ENCODE measurements at places on chromosomes 7 and 10.
A peak's percentile ranks its signal among the peaks of the same experiment; 100 is the strongest.

DNA sequence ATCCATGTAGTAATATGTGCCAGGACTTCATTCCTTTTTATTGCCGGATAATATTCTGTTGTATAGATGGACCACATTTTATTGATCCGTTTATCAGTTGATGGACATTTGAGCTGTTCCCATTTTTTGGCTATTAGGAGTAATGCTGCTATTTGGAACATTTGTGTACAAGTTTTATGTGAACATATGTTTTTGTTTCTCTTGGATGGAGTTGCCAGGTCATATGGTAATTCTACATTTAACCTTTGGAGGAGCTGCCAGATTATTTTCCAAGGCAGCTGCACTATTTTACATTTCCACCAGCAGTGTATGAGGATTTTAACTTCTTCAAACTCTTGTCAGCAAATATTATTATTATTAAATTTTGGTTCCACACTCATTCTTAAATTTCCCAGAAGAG, 59.2 kb downstream of the C10orf90 start:
- DNase-seq = no peak

- no peak for DNase-seq
Observed at GRCh38 chr10:109275960-109276359, 647.4 kb downstream of the XPNPEP1 start.

DNA sequence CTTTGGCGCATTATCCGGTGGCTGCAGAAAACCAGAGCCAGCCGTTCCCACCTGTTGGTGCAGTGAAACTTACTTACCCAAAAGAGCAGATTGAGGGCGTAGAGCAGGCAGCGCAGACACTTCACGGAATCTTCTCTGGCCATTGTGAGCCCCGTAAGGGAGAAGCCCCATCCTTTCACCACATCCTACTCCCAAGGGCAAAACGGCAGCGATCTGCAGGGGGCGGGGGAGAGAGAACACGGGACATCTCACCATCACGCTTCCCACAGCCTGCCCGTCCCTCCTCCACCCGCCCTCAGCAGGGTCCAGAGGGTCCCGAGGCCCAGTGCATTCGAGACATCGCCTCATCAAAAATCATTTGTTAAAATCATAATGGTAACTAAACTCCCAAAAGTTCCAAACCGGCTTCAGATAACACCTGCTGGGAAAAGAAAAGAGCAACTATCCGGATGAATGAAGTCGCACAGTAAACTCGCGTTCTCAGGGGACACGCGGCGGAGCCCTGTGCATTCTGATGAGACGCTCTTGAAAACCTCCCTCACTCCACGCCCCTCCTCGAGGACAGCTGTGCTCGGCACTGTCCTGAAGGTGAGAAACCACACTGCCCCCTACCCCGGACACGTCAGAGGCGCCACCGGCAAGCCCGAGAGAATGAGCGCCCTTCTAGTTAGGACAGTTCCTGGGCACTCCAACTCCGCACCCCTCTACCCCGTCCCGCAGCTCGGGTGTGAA, 1.2 kb downstream of the TSPAN12 start:
- DNase-seq = no peak

DNA sequence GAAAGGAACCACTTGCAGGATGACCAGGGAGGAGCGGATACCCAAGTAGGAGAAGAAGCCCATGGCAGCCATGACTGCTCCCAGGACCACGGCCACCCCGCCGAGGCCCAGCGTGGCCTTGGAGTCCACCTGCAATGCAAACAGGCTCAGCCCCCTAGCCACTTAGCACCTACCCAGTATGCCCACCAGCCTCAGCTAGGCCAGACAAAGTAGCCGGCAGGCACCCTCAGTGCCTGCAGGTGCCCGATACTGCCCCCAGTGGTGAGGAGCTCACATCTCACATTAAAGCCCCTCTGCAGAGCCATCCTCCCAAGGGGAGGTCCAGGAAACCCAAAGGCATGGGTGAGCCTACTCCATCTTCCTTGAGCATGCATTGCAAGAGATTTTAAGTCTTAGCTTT, 6.6 kb downstream of the NPC1L1 start:
- DNase-seq = no peak

DNA sequence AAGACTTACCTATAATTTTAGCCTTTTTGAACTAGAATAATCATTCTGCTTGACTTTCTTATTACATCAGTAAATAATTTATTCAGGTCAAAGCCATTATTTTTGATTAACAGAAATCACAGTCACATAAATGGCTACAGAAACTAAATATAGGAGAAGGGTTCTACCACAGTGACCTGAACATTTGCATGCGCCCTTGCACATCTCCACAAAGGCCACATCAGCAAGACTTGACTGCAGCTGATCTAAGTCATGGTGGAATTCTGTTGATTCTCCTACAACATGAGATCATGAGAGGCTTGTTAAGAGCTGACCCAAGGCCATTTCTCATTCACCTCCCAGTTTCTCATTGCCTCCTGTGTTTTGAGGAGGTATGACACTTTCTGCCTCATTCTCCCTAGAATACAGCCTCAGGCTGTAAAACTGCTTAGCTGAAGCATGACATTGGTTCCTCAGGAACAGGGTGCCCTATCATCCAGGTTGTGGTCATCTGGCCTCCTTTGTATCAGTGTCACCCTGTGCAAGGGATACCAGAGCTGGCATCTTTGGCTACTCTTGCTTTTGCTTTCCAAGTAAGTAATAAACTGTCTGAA, 6.7 kb upstream of the IMMP2L start:
- no peak for DNase-seq

- DNase-seq = peak; percentile 49
Observed at GRCh38 chr7:129612112-129613015, 844 bp downstream of the NRF1 start.

GRCh38 chr7:24152877-24153472, 131.0 kb upstream of the NPY start:
- DNase-seq = no peak

Measured in NK-92 treated with Interleukin-12 subunit alpha and Interleukin-12 subunit beta, amount 100 ng/mL, for 24 hours (cell line).